ENCODE measurements at places on chromosomes 5 and 9.

- DNase-seq, result no peak
These were observed 69.7 kb downstream of the LIX1 start for GRCh38 chr5:97072696-97073095.

DNA sequence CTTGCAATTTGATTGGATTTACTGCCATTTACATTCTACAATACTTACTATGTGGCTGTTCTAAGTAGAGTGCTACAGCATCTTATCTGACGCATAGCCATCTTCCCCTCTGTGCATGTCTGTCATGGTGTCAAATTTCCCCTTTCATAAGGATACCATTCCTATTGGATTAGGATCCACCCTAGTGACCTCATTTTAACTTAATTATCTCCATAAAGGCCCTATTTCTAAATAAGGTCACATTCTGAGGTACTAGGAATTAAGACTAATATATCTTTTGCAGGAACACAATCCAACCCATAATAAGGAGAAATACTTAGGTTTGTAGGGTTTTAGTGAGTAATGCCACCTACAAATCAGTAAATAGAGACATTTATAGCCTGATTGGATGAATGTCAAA lies 268.0 kb downstream of the ADAMTSL1 start:
- DNase-seq, result no peak

GRCh38 chr9:109258481-109259302 lies 62.2 kb downstream of the EPB41L4B start:
- DNase-seq, result no peak

DNA sequence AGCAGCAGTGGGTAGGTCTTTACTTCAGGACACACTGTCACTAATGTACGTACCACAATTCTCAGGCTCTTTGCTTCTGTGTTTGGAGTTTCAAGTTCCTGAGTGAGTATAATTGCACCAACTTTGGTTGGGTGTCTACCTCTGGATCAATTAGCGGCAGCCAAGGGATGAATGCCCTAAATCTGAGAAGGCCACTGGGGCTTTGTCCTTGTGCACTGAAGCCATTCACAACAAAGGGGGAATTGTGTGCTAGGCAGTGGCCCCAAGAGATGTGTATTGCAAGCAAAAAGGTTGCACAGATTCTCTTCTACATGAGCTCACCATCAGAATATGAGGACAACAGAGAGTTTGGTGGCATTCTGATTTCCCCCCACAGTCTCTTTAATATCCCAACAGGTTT lies 3.9 kb upstream of the PHF24 start:
- no peak for DNase-seq

DNA sequence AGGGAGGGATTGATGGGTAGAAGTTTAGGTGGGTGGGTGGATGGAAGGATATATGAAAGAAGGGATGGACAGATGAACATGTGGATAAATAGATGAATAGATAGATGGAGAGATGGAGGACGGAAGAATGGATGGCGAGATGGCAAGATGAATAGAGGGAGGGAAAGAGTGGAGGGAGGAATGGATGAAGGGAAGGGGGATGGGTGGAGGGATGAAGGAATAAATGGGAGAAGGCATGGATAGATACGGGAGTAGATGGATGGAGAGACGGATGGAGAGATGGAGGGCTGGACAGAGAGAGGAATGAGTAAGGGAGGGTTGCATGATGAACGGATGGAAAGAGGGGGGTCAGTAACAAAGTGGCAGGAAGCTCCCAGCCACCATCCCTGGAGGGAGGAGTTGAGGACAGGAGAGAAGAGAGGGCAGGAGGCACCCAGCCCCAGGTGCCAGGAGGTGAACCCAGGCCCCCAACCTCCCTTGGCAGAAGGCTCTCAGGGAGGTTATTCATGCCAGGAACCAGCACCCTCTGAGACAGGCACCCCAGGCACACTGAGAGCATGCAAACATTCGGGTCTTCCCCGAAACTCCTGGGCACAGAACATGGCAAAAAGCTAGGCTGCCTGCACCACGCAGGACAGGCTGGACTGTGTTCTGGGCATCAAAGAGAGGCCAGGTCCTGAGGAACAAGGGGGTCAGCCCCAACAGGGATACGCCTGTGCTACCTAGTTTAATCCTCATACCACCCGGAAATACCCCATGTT lies 9.1 kb downstream of the SARDH start:
- DNase-seq, result no peak

GRCh38 chr9:112378328-112379176 lies 1.4 kb upstream of the HSDL2 start:
- peak; percentile 29 for DNase-seq

- no peak for DNase-seq
These were observed 110.6 kb downstream of the SH3TC2 start for GRCh38 chr5:148952097-148952867.

GRCh38 chr5:54178207-54178606 lies 132.2 kb downstream of the ARL15 start:
- DNase-seq, result no peak

DNA sequence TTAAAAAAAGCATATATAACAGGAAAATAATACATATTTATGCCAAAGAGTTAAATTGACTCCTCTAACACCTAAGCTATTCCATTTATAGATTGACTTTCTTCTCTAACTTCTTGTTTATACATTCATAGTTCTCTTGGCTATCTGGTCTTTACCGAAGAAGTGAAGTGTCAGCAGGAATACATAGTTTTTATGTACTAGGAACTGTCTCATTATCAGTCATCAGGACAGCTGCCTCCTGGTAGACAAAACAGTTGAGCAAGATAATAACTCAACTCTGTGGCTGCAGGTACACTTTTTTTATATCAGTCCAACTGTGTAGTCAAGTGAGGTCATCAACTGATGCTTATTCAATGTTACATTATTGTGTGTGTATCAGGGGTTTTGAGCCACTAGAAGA lies 1436.0 kb upstream of the NUDT12 start:
- DNase-seq, result no peak

GRCh38 chr5:68189171-68189570 lies 26.4 kb upstream of the PIK3R1 start:
- no peak for DNase-seq

GRCh38 chr5:6704361-6704851 lies 8.8 kb upstream of the TENT4A start:
- DNase-seq, result no peak

GRCh38 chr9:130331573-130331972 lies 66.0 kb downstream of the HMCN2 start:
- DNase-seq, result no peak

DNA sequence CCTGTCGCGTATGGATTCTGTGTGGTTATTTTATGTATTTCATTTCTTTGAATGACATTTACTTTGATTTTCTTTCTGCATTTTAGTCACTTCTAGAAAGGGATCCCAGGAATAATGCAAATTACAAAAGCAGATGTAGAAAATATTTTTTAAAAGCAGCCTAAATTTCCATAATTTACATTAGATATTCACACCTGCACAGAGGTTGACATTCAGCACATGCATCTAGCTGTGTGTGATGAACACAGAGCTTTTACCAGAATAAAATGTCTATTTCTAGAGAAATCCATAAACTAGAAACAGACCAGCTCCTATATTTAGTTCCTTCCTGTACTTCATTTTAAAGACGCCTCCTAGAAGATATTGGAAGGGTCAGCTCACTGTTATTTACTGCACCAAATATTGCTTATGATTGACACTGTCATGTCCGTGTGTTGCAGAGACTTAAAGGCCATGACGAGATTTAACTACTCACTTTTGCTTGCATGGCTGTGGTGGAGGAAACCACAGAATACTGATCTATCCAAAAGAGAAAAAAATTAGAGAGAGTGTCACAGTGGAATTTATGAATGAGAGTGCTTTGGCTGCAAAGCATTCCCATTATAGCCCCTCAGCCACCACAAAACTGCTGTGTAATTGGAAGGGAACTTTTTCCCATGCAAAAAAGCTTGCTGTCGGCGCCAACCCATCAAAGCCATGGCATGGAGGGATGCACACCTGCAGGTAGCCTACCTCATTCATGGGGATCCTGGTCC lies 58.1 kb downstream of the EBF1 start:
- DNase-seq, result no peak

- DNase-seq, result no peak
These were observed 868.7 kb upstream of the CDH9 start for GRCh38 chr5:27906931-27907601.

GRCh38 chr5:149002761-149003689 lies 59.8 kb downstream of the SH3TC2 start:
- DNase-seq, result no peak

DNA sequence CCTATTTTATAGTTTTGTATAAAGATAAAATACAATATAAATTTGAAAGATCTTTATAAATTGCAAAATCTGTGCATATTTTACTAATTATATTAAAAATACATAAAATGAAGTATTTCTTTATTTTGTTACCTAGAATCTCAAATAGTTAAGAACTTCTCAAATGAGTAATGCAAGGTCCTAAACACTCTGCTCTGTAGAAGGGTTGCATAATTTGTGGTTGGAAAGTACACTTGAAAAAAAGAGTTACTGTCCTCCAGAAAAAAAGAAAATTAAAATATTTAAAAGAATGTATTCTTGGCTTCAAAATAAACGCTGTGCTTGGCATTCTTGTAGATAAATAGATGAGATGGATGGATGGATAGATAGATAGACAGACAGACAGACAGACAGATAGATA lies 428.8 kb upstream of the CDH6 start:
- DNase-seq, result no peak

GRCh38 chr9:98603821-98604383 lies 104.8 kb downstream of the GABBR2 start:
- no peak for DNase-seq

GRCh38 chr9:122988920-122989621 lies 44.4 kb upstream of the GPR21 start:
- DNase-seq, result no peak

GRCh38 chr5:56951126-56951945 lies 587 bp downstream of the MIER3 start:
- peak; percentile 31 for DNase-seq

Data from activated naive CD4-positive, alpha-beta T cell treated with anti-CD3 and anti-CD28 coated beads, Interleukin-2, amount 50 U/mL, for 16 hours (primary cell).